ENCODE measurements at places on chromosomes 6 and 20. TPM values are rescaled to one million over a fixed set of nuclear protein-coding genes. Genes with fewer than 3 reads are reported as not detected.

Gene CEBPB
- total RNA-seq, result 24.9 TPM

Gene TNFRSF21
- 61.3 TPM for total RNA-seq

Gene SERPINB1
- 32.4 TPM for total RNA-seq

Gene OLIG3
- total RNA-seq, result not detected

Gene RHAG
- not detected for total RNA-seq

Gene TNF
- total RNA-seq, result 13.9 TPM

Gene BPIFB2
- total RNA-seq, result not detected
